Cerebellar nuclear complex (tissue), 1 donor: ENCODE measurements at places on chromosomes 2 and 18.

GRCh38 chr2:102238039-102238756 lies 51.4 kb downstream of the IL1RL2 start:
- DNase-seq = no peak

DNA sequence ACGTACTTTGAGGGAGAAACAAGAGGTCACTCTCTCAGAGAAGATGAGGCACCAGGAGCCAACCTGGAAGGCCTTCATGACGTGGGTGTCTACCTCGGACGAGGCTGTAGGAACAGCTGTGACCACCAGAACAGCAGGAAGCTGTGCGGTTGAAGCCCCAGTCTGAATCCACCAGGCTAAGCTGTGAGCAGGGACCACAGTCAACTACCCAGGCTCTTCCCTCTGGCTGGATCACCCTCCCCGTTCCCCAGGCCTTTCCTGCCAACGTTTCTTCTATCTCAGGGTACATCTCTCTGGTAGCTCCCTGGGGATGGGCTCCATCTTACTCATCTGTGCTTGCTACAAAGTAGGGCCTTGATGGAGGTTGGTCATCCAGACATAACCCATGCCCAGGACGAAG lies 36.8 kb upstream of the CYP27C1 start:
- no peak for DNase-seq

DNA sequence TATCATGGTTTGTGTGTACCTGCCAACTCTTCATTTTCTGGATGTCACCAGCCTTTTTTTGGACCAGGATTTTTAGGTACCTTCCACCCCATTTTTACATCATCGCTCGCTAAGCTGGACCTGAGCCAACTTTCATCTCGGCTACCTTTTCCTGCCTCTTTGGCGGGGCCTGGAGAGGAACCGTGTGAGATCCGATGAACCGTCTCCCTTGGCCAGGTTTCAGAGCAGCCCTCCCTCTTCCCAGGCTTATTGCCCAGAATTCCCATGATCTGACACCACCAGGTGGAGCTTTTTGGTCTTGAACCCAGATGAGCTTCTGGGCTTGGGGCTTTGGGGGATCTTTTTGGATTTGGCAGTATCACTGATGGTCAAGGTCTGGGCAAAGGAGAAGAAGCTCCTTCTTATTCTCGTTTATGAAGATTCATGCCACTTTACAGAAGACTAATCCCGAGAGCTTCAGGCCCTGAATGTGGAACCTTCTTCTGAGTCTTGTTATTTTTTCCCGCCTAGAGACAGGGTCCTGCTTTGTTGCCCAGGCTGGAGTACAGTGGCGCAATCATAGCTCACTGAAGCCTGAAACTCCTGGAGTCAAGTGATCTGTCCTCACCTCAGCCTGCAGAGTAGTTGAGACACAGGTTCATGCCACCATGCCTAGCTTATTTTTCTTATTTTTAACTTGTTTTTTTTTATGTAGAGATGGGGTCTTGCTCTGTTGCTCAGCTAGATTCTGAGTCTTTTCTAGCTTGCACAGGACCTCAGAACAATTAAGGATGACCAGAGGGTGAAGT lies 50.4 kb downstream of the GATA6 start:
- DNase-seq = no peak

- DNase-seq = no peak
These were observed 697.0 kb upstream of the HS6ST1 start for GRCh38 chr2:129015397-129016285.

DNA sequence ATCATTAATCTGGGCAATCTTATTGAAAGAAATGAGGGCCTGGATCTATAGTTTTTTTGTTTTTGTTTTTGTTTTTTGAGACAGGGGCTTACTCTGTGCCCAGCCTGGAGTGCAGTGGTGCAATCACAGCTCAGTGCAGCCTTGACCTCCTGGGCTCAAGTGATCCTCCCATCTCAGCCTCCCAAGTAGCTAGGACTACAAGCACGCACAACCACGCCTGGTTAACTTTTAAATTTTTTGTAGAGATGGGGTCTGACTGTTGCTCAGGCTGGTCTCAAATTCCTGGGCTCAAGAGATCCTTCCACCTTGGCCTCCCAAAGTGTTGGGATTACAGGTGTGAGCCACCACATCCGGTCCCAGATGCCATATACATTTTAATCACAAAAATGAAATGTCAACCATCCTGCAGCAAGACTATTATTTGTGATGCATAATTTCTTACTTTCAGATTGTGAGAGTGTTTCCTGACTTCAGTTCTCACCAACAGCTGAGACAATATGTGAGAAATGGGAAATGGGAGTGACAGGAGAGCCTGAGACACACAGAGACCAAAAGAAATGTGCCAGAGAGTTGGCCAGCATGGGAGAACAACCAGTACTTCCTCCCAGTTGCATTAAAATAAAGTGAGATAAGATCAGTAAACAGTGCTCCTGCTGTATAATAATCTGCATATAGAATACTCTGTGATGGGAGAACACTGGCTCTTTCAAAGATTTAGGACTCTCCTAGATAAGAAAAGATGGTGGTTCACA lies 87.6 kb downstream of the METTL8 start:
- DNase-seq = no peak

DNA sequence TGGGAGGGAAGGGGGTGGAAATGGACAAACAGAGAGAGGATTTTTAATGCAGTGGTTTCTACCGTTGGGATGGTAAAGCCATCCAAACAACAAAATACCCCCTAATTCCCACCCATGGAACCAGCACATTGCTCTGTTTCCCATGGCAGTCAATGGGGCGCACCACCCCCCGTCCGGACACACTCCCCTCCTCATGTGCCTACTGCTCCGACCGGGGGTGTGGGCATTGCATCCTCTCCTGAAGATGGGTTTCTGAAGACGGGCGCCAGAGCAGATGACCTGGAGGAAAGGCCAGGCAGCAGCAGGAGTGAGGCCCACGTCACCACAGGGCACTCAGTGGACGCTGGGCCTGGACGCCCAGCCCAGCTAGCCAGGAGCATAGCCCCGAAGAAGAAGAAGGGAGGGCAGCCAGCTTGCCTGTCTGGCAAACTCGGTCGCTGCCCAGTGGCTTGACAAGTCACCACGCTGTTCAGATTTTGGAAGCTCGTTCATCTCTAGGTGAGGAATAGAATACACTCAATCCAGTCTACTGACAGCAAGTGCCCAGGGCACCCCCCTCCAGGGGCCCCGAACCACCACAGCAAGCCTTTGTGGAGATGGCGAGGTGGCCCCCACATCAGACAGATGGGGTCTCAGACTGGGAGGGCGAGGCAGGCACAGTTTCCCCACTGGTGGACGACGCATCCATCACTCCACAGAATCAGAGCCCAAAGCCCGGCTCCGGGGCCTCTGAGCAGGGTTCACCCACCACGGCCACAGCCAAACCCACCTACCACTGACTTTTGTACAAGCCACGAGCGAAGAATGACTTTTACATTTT lies 296.2 kb upstream of the SALL3 start:
- no peak for DNase-seq

DNA sequence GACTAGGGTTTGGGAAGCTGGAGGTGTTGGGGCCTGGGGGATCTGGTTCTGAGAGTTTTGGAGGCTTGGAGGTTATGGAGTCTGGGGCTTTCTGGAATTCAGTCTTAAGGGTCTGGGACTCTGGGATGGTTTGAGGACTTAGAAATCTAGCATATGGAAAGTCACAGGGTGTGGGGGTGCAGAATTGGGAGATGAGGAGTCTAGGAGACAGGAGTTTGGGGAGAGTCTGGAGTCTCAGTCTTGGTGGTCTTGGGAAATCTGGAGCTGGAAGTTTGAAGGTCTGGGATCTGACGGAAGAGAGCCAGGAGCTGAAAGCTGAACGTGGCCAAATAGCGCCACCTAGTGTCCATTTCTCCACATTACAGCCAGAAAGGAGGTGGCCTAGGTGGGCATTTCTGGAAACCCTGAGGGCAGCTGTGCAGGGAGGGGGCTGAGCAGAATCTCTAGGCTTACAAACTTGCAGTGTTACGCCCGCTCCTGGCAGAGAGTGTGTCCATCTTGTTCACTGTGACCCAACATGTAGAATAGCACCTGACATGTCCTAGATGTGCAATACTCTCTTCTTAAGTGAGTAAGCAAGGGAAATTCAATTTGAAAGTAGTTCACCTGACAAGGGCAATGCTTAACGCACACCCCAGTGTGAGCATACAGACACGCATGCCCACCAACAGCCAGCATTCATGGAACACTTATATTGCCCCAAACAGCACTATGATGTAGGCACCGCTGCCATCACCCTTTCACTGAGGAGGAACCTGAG lies 204.8 kb downstream of the TFCP2L1 start:
- DNase-seq = no peak

DNA sequence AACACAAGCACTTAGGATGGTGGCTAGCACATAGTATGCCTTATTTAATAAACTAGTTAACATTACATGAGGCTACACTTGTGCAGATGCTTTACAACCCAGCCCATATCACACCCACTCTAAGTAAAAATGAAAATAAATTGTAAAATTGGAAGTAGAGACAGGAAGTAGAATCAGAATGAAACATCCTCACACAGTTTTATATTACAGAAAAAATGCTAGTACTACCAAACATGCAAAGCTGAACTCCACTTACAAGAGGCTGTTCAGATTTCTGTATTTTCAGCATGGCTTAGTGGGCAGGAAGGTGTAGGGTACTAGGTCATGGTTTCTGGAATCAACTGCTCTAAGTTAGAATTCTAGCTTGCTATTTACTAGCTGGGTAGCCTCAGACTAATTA lies 18.2 kb upstream of the CRIM1 start:
- no peak for DNase-seq

DNA sequence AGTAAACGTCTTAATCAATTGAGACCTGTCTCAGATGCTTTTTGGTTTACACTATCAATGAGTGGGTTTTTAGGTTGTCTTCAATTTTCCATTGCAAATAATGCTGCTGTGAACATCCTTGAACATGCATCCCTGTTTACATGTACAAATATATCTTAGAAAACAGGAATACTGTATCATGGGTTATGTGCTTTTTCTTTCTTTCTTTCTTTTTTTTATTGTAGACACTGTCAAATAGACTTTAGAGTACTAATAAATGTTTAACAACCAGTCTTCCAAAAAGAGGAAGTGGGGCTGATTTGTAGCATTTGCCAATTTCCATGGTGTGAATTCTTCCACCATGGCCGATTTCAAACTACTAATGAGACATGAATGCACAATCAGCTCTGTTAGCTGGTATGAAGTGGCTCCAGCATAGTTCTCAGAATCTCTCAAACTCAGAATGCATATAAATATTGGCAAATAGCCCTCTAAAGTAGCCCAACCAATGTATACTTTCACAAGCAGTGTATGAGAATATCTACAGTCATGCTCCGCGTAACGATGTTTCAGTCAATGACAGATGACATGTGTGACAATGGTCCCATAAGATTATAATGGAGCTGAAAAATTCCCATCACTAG lies 50.3 kb upstream of the B3GNT2 start:
- DNase-seq = no peak

GRCh38 chr2:182594286-182594685 lies 121.8 kb upstream of the DNAJC10 start:
- DNase-seq = no peak

DNA sequence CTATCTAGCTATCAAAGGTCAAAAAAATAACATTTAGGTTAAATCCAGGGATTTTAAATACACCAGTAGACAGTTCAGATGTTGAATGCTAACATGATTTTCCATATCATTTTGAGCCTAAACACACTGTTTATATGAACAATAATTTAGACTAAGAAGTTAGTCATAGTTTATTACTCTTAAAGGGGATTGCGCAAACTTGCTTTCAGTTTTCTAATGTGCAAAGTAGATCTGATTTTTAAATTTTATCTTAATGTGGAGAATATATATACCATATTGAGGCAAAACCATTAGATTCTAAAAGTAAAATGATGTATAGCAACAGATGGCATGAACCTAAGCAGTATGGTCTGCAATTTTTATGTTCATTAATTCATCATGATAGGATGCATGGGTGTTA lies 76.6 kb downstream of the CDH7 start:
- DNase-seq = no peak

GRCh38 chr2:201404699-201405280 lies 46.5 kb downstream of the TRAK2 start:
- DNase-seq = no peak

DNA sequence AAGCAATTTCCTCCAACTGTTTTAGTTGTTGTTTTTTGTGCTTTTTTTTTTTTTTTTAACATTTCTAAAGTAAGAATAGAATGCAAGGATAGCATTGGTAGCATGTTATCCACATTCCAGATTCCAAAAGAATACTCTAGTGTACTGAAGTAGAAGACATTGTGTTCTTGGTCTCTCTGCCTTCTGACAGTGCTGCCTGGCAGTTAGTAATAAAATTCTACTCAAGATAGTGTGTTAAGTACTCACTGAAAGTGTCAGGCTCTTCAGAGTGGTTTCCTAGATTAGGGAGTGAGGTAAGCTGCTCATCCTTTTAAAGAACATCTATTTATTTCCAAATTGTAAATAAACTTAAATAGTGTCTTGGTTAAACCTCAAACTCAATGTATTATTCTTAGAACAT lies 253.7 kb downstream of the HNMT start:
- no peak for DNase-seq

DNA sequence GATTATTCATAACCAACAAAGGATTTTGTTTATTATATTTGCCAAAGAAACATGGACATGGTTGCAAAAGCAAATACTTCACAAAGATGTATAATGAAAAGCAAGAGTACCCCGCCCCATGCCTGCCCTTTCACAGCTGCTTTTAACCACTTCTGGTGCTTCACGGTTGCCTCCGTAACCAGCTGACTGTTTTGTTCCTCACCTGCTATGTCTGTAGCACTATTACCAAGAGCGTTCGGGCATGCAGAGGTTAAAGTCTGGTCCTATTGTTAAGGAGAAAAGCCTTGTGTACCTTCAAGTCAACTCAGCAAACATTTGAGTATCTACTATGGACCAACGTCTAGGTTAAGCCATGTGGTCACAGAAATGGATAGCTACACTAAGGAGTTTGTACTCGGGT lies 115.2 kb upstream of the FOSL2 start:
- no peak for DNase-seq

GRCh38 chr2:138703242-138703641 lies 76.9 kb downstream of the NXPH2 start:
- DNase-seq = no peak

DNA sequence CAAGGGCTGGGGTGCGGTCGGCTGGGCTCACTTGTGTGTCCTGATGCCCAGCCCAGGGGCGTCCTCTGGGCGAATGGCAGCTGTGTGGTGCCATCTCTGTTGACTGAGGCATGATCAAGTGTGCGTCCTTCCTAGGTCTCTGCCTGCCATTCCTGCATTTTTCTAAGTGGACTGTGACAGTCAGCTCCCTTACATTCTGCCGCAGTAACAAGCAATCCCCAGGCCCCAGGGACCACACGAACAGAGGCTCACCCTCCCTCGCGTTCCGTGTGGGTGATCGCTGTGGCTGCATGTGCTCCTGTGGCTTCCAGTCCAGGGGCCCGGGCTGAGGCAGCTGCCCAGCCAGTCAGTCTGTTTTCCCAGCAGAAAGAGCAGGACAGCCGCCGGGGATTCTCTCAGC lies 17.8 kb downstream of the D2HGDH start:
- DNase-seq = no peak

DNA sequence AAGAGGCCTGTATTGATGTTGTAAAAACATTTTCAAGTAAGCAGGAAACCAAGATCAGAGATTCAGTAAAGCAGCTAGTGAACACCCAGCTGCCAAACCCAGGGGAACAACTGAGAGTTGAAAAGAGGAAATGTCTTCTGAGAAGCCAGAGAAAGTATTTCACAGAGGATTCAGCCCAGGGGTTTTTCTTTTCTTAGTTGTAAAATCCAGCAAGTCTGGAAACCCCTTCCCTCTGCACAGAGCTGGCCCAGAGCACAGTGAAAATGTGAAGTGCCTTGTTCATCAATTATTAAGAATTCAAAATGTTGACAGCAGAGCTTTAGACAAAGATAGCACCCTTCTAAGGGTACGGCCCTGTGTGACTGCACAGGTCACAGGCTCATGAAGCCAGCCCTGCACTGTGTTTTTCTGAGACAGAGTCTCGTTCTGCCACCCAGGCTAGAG lies 28.4 kb downstream of the AFF3 start:
- DNase-seq = no peak
